ENCODE measurements at places on chromosomes 12 and 14.

DNA sequence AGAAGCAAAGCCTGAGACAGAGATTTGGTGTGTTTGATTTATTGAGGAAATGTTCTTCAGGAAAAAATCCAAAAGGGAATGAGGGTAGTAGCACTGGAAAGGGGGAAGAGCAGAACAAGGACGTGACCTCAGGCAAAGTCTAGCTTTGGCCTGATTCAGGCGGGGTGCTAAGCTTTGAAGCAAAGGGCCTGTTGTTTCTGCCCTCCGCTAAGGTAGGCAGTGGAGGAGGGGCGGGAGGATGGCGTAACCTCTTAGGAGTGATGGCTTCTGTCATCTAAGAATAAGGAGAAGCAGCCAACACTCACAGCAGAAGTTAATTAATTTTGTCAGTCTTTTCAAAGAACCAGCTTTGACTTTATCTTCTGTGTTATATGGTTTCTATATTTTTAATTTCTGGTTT lies 20.4 kb downstream of the ABHD12B start:
- DNase-seq = no peak

- DNase-seq = no peak
Observed at GRCh38 chr12:74071182-74071581, 466.5 kb upstream of the ATXN7L3B start.

DNA sequence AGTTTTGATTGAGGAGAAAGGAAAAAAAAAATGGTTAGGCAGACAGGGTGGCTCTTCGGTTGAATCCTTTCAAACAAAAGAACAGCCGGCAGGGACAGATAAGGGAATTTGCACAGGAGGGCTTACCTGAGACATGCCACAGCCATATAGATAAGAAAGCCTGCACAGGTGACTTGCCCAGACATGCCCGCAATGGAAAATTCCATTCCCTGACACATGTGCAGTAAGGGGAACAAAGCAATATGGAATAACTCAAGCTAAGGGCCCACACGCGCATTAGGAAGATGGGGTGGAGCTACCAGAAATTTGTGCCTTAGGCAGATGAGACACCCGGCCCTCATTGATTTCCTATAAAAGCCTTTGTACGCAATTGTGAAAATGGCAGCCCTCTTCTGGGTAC lies 86.7 kb downstream of the TMEM260 start:
- DNase-seq = no peak

DNA sequence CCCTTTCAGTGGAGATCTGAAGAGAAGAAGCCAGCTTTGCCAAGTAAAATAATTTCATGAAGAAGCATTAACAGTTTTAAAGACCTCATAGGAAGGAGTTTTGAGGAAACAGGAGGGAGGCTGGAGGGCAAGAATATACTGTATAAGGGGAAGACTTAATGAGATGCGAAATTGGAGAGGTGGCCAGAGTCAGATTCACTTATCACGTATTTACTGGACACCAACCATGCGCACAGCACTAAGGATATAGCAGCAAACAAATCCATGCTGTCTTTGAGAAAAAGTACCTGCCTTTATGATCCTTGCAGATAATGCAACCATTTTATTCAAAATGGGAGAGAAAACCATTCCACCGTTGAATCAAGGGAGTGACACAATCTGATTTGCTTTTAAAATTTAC lies 100.3 kb downstream of the ERC1 start:
- no peak for DNase-seq

GRCh38 chr12:91566328-91567099 lies 383.9 kb upstream of the DCN start:
- DNase-seq = no peak

DNA sequence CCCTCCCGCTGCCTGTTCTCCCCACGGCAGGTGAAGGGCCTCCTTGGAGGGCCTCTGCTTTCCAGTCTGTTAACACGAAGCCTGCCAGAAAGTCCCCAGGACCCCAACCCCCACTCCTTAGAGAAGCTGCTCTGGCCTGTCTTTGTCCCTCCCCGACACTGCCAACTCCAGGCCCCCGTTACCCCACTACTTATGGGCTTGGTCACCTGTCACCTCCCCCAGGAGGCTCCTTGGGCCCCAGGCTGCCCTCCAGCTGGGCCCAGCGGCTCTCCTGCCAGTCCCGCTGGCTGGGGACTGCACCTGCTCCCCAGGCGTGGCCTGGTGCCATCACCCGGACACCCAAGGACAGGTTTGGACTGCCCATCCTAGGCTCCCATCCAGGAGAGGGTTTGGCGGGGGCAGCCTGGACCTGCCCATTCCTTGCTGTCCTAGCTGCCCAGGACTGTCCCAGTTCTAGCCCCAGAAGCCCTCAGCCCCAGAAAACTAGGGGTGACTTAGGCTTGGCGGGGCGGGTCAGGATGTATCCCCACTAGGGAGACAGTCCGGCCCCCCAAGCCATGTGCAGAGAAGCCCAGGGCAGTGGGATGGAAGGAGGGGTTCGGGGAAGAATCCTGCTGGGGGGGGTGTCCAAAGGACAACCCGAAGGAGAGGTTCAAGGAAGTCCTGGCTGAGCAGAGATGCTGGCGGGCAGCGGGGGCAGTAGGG lies 155.7 kb upstream of the C14orf180 start:
- DNase-seq = no peak

DNA sequence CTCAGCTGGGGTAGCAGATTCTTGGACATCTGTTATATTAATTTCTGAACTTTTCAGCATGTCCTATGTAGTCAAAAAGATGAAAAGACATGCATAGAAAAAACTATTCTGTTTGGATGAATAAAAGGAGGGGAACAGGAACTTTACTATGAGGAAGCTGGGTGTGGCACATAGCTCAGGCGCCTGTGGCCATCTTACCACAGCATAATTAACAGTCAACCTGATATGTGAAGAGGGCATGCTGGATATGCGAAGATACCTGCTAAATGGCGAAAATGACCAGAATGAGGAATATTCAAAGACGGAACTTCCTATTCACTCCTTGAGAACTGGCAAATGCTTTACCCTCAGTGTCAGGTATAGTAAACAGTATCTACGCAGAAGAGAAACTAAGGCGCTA lies 18.4 kb downstream of the SETD3 start:
- no peak for DNase-seq

DNA sequence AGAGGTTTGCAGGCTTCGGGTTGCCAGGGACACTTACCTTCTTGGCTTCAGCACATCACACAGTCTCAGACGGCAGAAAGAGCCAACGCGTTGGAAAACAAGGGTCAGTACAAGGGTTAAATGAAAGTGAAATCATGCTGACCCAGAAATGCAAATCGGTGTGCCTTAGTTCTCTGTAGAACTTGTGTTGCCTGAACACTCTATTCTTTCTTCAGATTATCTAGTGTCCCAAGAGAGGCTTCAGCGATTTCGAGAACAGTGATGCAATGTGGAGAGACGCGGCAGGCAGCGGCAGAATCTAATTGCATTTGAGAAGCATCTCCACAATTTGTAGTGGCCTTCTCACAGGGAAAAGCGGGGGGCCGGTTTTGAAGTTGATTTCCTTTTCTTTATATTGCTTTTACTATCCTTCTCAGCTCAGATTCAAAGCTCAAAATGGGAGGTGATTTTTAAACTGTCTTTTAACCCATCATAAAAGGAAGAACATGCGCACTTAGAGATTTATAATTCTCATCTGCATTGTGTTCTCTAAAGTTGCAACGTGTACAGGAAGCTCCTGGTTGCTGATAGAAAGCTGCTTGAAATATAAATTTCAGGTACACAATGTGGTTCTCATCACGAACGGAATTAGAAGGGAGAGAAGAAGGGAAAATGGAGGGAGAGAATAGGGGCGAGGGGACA lies 67.8 kb upstream of the EGLN3 start:
- no peak for DNase-seq

GRCh38 chr12:27652174-27652763 lies 44.0 kb upstream of the REP15 start:
- peak; percentile 21 for DNase-seq

Measured in T-cell (primary cell).